ENCODE measurements at places on chromosomes 6 and 20.

DNA sequence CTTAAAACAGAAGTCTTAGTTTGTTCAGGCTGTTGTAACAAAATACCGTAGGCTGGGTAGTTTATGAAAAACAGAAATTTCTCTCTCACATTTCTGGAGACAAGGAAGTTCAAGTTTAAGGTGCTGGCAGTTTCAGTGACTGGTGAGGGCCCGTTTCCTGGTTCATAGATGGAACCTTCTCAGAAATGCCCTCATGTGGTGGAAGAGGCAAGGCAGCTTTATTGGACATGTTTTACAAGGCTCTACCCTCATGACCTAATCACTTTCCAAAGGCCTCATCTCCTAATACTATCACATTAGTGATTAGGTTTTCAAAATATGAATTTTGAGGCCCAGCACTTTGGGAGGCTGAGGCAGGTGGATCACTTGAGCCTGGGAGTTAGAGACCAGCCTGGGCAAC lies 2.4 kb downstream of the HEBP2 start:
- DNase-seq = no peak

- DNase-seq = no peak
Observed at GRCh38 chr6:143553337-143553736, 41.8 kb upstream of the FUCA2 start.

DNA sequence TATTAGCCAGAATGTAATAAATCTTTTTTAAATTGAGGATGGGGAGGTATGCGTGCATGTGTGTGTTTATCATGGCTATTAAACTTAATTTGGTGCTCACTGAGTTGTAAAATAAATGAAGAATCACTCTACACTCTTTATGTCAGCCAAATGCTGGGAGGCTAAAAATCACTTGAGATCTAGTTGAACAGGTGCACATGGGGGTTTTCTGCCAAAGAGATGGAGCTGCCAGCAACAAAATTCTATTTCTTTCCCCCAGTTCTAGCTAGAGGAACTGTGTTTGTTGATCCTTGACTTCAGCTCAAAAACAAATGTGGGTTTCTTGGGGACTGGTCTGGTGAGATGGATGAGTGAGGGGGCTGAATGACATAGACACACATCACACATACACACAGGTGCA lies 183.3 kb upstream of the BTBD3 start:
- no peak for DNase-seq

- no peak for DNase-seq
Observed at GRCh38 chr6:154308986-154309385, 47.6 kb downstream of the IPCEF1 start.

GRCh38 chr20:1448081-1448620 lies 18.5 kb downstream of the NSFL1C start:
- no peak for DNase-seq

DNA sequence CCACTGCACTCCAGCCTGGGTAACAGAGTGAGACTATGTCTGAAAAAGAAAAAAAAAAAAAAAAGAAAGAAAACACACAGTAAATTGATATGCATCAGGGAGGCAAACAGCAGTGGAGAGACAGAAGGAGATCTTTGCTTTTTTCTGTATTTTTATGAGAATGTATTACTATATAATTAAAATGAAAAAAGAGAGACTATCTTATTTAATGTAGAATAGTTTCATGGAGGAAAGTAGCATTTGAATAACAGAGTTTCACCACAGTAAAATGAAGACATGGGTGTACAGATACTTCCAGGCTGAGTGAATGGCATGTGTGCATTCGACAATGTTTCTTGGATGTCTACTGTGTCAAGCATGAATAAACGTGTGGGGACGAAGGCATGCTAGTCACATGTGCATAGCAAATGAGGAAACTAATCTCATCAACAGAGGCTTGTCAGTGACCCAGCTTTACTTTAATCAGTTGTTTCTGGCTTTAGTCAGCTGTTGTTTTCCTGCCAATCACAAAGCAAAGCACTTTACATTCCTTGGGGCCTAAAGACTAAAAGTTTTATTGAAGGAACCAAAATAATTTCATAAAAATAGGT lies 55.5 kb upstream of the ARMH2 start:
- no peak for DNase-seq

DNA sequence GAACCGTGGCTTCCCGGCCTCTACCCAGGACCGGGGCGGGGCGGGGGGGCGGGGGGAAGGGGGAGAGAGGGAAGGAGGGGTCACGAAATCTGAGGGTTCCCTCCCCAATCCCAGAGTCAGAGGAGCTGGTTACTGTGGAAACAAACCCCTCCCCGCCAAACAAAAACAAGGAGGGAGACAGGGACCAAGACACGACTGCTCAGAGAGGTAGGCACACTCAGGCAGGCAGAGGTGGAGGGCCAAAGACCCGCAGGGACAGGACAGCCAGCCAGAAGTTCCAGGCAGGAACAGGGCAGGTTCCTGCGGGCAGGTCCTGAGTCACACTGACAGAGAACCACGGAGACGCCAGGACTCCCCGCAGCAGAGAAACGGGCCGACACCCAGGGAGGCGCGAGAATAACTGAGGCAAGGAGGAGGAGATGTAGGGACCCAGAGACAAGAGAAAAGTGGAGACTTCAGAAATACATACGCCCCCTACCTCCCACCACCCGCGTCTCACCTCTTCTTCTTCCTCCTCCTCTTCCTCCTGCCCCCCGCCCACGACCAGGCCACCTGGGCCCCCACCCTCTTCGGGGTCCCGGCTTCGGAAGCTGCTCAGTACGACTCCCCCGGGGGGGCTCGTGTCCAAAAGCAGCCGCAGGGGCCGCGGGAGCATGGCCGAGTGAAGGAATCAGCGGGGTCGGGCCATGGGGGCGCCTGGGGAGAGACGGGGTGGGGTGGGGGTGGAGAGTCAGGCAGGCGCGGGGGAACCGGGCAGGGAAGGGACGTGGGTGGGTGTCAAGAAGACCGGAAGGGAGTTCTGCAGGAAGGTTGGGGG lies 578 bp downstream of the RGL2 start:
- DNase-seq = peak; percentile 90

DNA sequence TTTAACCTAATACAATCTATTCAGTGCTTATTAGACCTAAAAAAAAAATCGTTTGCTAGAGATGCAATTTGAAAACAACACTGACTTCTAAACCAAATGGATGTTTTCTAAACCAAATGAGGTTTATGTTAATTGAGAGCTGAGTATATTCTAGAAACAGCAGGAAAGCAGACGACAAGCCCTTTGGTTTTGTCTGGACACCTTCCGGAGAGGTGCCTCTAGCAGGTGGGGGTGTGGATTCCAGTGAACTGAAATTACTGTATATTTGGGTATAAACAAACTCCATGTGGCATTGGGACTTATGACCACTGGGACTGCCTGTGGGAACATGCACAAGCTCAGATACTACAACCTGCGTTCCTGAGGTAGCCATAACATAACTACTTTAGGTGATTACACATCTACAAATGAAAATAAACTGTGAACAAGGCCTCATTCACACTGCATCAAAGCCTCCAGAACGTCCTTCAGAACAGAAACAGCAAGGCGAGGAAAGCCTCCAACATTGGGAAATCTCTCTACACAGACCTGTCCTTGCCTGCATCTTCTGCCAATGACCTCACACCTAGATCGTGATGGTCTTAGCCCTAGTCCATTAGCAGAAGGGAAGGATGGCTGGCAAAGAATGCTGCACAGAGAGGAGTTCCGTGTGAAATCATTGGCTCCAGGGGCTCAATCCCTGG lies 206.8 kb upstream of the FOXQ1 start:
- DNase-seq = no peak

- DNase-seq = peak; percentile 33
Observed at GRCh38 chr6:53306819-53307347, 41.9 kb downstream of the ELOVL5 start.

DNA sequence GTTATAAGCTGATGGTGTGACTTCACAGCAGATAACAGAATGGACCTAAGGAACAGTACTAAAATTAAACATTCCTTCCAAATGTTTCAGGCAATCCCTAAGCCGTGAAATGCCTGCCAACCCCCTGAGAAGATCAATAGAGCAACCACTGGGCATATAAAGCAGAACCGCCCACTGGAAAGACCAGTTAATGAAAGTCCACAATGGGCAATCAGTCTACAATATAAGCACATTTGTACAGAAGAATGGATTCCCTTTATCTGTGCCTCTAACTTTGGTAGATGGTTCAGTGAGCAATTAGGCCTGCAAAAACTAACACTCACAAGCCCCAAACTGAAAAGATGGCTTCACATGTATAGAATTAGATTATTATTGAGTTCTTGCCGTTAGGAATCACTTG lies 286.6 kb downstream of the UBE3D start:
- DNase-seq = no peak

- no peak for DNase-seq
Observed at GRCh38 chr6:146620655-146621054, 21.9 kb downstream of the ADGB start.

- DNase-seq = no peak
Observed at GRCh38 chr20:62138204-62138543, 5.0 kb downstream of the PSMA7 start.

GRCh38 chr6:37546141-37546871 lies 46.6 kb upstream of the CCDC167 start:
- DNase-seq = no peak

DNA sequence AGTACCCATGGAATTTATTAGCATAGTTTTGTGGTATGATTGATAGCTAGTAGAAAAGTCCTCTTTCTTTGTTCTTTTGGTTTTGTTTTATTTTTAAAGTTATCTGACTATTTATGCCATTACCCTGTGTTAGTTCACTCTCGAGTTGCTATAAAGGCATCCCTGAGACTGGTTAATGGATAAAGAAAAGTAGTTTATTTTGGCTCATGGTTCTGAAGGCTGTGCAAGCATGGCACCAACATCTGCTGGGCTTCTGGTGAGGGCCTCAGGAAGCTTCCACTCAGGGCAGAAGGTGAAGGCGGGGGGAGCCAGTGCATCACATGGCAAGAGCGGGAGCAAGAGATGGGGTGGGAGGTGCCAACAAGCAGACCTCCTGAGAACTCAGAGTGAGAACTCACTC lies 166.5 kb downstream of the MTHFD1L start:
- no peak for DNase-seq

DNA sequence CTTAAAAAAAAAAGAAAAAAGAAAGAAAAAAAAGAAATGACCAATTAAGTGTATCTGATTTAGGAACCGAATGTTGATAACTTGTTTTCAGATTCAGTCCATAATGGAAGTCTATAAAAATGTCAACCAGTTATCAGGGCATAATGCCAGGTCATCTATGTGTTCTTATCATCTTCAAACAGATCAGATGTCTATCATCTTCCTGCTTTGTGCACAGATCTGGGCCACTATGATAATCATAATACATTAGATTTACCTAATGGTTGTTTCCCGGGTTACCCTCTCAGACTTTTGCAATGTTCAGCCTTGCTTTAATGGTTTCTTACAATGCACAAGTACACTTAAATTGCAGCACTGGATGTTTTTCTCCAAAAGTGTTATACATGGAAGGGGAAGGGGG lies 100.6 kb downstream of the NKAIN2 start:
- no peak for DNase-seq

GRCh38 chr6:142474531-142475289 lies 172.9 kb downstream of the ADGRG6 start:
- peak; percentile 38 for DNase-seq

DNA sequence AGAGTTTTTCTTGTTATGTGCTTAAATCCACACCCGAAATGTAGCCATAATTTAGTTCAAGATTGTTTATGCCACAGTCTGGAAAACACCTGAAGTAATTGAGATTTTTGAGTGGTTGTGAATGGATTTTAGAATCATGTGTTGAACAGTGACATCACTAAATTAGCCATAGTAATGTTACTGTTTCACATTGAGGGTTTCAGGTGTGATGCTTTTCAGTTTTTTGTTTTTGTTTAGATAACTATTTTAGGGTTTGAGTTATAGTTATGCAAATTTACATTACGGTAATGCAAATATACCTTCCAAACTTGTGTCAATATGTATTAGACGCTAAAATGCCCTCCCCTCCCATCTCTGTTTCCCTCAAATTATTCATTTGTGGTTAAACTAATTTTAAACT lies 22.9 kb downstream of the QKI start:
- DNase-seq = no peak

DNA sequence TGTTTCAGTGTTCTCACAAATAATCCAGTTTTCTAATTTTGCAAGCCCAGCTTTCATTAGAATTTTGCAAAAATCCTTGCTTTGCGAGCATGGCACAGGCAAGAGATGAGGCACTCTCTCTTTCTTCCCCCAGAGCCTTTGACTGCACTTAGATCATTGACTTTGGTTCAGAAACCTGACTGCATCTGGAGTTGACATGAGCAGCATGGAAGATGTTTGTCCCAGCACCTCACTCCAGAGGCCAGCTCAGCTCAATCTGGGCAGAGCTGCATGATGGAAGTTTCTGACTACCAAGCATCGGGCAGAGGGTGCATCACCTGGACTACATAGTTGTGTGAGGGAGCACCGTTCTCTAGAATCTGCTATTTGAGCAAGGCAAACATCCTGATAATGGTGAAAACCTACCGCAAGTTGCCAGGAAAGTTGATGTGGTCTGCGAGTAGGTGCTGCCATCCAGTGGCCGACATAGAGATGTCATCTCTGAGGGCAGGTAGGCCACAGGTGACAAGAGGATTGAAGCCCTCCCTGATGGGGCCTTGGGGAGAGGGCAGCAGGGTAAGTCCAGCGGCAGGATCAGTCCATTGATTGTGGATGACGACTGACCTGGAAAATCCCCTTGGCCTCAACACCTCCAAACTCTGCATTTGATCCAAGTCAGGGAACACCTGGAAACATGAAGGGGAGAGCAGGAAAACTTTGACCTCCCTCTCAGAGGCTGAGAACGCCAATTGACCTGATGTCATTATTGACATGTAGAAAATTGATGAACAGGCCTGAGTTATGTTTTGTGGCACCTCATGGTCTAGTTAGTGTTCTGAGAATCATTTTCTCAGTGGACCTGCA lies 3.8 kb upstream of the LPA start:
- no peak for DNase-seq

- peak; percentile 30 for DNase-seq
Observed at GRCh38 chr20:33262658-33263065, 20.4 kb upstream of the BPIFB1 start.

GRCh38 chr20:20635006-20635405 lies 77.4 kb downstream of the RALGAPA2 start:
- no peak for DNase-seq

- peak; percentile 97 for DNase-seq
Observed at GRCh38 chr6:41072836-41073202, at the start of gene NFYA. Gene NFYA (plus strand): TSS chr6:41072974. CDS start chr6:41079090, 6,116 bp downstream.

DNA sequence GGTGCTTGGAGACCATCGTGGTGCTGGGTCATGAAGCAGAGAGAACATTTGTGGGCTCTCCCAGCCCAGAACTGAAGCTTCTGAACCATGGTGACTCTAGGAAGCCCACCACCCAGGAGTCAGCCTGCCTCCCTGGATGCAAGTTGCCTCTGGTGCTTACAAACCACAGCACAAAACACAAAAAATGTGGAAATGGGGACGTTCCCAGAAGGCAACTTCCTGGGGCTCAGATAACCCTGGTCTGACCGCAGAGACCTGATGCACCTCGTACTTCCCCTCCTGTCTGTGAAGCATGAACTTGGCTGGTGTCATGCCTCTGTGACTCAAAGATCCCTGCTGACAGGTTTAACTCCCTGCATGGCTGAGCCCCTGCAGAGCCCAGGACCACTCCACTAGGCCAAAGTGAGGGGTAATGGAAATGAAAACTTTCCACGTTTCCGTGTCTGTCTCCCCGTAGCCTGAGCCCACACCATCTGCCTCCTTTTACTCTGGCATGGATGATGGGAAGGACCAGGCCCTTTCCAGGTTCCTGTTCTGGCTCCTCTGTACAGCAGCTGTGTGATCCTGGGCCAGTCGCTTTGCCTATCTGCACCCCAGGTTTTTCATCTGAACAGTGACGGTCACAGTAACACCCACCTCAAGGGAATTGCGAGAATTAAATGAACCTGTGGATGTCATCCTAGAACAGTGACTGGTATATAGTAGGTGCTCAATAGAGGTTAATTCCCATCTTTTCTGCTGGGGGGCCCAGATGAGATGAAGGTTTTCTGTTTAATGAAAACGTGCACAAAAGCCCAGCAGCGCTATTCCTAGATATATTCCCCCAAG lies 57.7 kb downstream of the PPP1R16B start:
- no peak for DNase-seq
